ENCODE measurements at places on chromosomes 3 and 15. TPM values are rescaled to one million over a fixed set of nuclear protein-coding genes. Genes with fewer than 3 reads are reported as not detected.

Gene GNAT1
- not detected for polyA plus RNA-seq

Gene GOLGA6L7
- polyA plus RNA-seq, result not detected

DNA sequence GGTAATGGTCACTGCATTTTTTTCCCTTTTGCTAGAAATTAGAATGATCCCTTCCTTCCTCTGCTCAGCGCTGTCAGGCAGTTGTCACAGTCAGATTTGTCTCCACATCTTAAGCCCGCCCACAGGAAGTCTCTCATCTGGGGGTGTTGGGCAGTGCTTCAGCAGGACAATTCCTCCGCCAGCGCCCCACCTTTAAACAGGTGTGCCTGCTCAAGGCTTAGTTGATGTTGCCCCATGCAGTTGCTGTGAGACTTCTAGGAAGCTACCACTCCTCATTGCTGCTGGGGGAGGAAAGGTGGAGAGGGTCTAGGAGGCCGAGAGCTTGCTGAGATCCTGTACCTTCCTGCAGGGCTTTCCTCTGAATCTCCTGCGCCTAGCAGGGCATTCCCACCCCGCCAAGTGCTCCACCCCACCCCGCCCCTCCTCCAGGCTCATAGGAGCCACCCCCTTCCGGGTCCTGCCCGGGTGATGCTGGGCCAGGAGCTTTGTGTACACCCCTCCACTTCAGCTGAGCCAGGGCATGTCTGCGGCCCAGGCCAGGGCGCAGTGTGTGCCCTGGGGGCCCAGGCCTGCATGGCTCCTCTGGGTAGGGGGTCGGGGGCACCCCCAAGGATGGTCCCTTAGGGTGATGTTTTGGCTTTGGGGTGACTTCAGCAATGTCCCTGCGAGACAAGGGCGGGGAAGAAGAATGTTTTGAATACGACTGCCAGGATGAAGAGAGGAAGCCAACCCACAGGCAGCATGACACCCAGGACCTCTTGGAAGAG lies 68.7 kb downstream of the TRAK1 start:
- DNase-seq, result no peak

- DNase-seq, result no peak
These were observed 879.2 kb downstream of the ROBO1 start for GRCh38 chr3:78888635-78889034.

Gene CYP8B1
- polyA plus RNA-seq, result 0.10 TPM

GRCh38 chr3:185330644-185331043 lies 32.3 kb upstream of the MAP3K13 start:
- no peak for DNase-seq

DNA sequence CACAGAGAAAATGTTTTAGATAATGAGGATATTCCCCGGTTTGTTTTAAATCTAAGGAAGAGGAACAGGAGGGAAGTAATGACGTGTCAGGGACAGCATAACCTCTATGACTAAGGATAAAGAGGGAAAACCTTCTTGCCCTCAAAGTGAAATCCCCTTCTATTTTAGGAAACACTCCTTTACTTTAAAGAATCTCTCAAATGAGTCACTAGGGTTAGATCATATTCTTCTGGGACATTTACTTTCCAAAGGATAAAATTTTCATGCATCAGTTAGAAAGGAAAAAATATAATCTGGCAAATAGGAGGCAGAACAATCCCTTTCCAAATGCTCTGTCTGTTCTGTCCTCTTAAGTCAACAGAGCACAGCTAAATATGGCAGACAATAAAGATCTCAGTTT lies 43.2 kb upstream of the UBE2E2 start:
- no peak for DNase-seq

All from aorta (tissue), 5 donors.